SHP77 (cell line): ENCODE measurements at places on chromosomes 3 and 15.
A peak's percentile ranks its signal among the peaks of the same experiment; 100 is the strongest.

- DNase-seq: peak; percentile 2
These were observed 542.6 kb downstream of the ZBBX start for GRCh38 chr3:166837535-166837934.

DNA sequence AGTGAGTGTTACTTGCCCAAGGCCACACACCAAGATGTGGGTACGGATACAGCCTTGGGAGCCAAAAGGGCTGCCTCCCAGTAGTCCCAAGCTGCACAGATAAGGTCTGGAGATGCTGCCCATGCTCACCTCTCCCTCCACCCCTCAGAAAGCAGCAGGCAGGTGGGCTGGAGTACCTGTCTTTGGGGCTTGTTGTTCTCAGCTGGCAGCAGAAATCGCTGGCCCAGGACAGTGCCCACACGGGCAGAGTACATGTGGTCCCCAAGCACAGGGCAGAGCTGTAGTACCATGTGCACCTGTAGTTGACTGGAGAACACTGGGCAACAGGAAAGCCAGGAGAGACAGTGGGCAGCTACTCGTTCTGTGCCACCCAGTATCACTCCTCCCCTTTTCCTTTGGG lies 5.0 kb downstream of the RPUSD3 start:
- no peak for DNase-seq

- peak; percentile 99 for DNase-seq
These were observed 90.0 kb downstream of the MEGF11 start for GRCh38 chr15:66163553-66163952.

- no peak for DNase-seq
These were observed 1.1 kb upstream of the PPARG start for GRCh38 chr3:12287727-12288181.

GRCh38 chr3:82676356-82677026 lies 915.0 kb upstream of the GBE1 start:
- no peak for DNase-seq

- DNase-seq: no peak
These were observed 15.2 kb upstream of the KLHL40 start for GRCh38 chr3:42670051-42670576.

- no peak for DNase-seq
These were observed 108.1 kb upstream of the PLAAT1 start for GRCh38 chr3:193132964-193133363.

DNA sequence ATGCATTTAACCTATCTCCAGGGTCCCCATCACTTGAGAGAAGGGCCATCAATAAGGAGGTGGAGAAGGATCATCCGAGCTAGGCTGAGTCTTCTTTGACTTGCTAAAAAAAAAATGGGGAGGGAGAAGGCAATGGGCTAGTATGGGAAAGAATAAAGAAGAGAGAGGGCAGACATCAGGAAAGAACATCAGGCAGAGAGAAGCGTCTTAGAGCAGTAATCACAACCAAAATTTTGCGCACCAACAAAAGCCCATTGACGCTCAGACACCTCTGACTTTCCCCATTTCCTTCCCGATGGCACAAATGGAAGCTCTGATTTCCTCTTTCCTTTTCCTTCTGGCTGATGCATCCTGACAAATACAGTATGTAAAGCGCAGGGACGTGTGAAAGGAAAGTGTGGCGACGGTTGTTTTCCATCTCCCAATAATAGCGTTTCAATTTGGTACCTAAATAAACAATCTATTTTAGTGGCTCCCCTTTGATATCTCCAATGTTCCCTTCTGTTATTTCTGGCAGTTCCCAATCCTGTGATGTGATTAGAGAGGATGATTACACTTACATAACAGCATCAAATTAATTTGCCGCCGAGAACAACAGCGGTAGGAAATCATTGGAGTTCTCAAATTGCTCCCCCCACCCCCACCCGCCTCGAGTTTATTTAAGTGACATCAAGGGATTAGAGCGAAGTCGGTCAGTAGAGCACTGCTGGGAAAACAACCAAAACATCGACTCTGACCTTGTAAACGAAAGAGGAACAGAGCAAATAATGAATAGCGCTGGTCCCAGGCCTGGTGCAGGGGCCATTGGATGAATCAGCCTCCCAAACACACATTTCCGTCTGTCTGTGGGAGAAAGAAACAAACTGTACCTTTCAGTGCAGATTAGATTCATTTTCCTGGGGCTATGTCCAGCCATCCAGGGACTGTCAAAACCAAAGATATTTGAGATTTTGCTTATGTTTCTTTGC lies 273.3 kb upstream of the ICE2 start:
- peak; percentile 30 for DNase-seq

DNA sequence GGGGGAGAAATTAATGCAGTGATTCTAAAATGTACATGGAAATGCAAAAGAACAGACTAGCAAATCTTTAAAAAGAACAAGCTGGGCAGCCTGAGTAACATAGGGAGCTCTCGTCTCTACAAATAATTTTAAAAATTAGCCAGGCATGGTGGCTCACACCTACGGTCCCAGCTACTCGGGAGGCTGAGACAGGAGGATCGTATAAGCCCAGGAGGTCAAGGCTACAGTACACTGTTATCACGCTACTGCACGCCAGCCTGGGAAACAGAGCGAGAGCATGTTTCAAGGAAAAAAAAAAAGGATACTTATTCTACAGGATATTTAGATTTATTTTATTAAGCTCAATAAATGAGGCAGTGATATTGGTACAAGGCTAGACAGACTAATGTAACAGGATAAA lies 40.9 kb downstream of the STAG1 start:
- no peak for DNase-seq

- no peak for DNase-seq
These were observed 44.7 kb upstream of the CADPS start for GRCh38 chr3:62919784-62920465.

DNA sequence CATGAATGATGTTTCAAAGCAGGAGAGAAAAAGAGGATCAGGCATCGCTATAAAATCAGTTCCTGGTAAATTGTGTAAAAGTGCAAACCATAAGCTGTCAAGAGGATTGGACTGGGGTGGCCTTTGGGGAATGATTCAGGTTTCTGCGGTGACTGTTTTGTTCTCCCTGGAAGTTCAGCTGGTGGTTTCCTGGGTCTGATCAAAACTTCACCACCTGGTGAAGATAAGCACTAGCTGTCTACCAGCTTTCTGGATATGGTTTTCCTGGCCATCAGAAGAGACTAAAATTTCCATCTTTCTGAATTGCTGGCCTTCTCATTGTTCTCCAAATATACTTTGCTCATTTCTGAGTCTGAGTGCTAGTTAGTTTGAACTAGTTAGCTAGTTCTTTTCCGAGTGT lies 2.7 kb upstream of the NANOGP8 start:
- DNase-seq: no peak

GRCh38 chr3:134955874-134956273 lies 160.8 kb downstream of the EPHB1 start:
- DNase-seq: no peak

- no peak for DNase-seq
These were observed 4.4 kb downstream of the NAALADL2 start for GRCh38 chr3:174863488-174863887.

GRCh38 chr15:25375557-25375956 lies 63.3 kb downstream of the UBE3A start:
- DNase-seq: no peak

DNA sequence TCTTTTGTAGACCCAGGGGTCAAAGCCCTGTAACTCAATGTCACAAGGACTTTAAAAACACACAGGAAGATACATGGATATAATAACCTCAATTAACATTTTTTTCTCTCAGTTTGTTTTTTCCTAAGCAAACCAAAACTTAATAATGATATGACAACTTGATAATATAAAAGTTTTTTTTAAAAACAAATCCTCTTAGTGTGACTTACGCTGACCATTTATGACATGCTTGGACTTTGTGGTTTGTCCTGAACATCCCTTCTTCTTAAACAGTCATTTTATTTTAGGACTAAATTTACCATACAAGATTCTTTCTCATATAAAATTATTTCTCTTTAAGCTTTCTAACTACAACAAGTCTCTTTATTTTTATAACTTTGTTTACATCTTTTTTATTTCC lies 25.4 kb upstream of the FAM3D start:
- DNase-seq: no peak

GRCh38 chr15:46410705-46411104 lies 775.9 kb downstream of the SQOR start:
- no peak for DNase-seq

- DNase-seq: no peak
These were observed 790 bp downstream of the RAB5A start for GRCh38 chr3:19947549-19948225.

DNA sequence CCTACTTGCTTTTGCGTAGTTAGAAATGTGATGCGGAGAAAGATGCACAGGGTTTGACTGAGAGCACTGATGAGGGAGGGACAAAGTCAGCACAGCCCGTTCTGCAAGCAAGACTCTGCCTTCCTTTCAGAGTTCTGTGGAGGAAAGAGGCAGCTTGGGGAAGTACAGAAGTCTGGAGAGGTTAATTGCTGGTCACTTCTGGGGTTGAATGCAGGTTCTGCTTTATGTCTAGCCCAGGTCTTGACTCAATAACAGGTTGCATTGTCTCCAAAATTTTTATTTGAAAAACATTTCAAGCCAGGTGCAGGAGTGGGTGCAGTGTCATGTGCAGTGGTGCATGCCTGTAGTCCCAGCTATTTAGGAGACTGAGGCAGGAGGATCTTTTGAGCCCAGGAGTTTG lies 461.7 kb downstream of the NR2F2 start:
- DNase-seq: no peak

DNA sequence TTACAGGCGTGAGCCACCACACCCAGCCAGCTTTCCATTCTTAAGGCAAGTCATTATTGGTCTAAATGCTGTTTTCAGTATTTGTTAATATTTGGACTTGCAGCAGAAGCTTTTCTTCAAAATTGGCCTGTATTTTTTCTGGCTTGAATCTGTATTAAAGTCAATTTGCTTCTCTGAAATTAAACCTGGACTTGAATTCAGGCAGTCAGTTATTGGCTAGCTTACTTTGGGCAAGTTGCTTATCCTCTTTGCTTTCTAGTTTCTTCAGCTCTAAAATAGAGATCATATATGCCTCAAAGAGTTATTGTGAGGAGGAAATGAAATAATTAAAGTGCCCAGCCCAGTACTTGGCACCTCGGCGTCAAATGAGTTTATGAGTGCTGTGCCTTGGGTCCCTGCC lies 17.3 kb downstream of the STARD9 start:
- DNase-seq: no peak

DNA sequence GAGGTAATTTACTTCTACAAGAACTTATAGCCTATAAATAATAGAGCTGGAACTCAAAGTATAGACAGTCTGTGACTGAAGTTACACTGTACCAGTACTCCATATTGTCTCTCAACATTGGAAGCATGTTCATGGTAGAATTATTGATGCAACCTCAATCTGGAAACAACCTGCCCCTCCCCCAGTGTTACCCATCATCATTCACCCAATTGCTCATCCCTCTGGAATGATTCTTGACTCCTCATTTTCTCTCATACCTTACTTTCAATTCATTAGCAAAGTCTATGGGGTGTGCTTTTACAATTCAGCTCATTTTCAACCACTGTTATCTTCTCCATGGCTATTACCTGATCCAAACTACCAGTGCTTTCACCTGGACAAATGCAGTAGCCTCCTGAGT lies 151.7 kb downstream of the CPNE4 start:
- no peak for DNase-seq

- no peak for DNase-seq
These were observed 9.3 kb upstream of the SLC28A1 start for GRCh38 chr15:84874981-84875699.

- no peak for DNase-seq
These were observed 48.6 kb downstream of the ZDHHC3 start for GRCh38 chr3:44927371-44927770.

DNA sequence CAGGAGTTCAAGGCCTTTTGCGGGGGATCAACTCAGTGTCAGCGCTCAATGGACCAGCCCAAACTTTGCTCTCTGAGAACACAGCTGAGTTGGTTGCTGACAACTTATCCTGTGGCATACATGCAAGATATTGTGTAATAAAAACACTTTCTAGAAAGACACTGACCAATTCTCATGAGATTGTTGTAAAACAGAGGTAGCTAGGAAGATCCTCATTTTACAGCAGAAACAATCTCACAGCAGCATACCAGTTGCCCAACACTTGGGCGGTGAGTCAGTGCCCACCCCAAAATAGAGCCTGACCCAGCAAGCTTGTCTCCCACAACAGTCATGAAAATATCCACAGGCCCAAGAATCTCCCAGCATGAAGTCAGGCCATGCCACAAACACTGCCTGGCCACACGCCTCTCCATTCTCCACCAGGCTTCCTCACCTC lies 18.2 kb downstream of the KLHL6 start:
- no peak for DNase-seq

- no peak for DNase-seq
These were observed 700.5 kb upstream of the ZNF385D start for GRCh38 chr3:22451501-22451900.
